ENCODE measurements at places on chromosomes 12 and 14.

DNA sequence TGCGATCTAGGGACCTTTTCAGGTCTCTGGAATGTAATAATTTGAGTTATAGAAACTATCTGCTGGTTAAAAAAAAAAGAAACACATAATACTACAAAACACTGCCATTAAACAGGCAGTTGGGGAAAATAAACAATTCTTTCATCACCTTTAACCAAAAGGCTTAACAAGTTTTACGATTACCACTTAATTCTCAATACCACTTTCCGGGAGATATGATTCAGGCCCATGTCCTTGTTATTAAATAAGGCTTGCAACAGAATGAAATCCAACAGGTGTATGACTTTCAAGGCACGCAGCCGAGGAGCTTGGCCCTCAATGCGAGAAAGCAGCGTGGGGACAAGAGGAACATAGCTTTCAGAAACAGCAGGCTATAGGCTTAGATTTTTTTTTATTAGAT, 5.6 kb upstream of the GLRX5 start:
- no peak for DNase-seq

- DNase-seq, result no peak
Measured at GRCh38 chr12:113092607-113093408, 36.3 kb downstream of the DTX1 start.

GRCh38 chr12:124698211-124698997, 131.0 kb upstream of the NCOR2 start:
- no peak for DNase-seq

GRCh38 chr14:79137836-79138235, 967.7 kb downstream of the NRXN3 start:
- no peak for DNase-seq

- no peak for DNase-seq
Measured at GRCh38 chr12:5148880-5149279, 105.2 kb downstream of the KCNA5 start.

GRCh38 chr12:106193394-106194215, 54.2 kb downstream of the CKAP4 start:
- DNase-seq, result no peak

DNA sequence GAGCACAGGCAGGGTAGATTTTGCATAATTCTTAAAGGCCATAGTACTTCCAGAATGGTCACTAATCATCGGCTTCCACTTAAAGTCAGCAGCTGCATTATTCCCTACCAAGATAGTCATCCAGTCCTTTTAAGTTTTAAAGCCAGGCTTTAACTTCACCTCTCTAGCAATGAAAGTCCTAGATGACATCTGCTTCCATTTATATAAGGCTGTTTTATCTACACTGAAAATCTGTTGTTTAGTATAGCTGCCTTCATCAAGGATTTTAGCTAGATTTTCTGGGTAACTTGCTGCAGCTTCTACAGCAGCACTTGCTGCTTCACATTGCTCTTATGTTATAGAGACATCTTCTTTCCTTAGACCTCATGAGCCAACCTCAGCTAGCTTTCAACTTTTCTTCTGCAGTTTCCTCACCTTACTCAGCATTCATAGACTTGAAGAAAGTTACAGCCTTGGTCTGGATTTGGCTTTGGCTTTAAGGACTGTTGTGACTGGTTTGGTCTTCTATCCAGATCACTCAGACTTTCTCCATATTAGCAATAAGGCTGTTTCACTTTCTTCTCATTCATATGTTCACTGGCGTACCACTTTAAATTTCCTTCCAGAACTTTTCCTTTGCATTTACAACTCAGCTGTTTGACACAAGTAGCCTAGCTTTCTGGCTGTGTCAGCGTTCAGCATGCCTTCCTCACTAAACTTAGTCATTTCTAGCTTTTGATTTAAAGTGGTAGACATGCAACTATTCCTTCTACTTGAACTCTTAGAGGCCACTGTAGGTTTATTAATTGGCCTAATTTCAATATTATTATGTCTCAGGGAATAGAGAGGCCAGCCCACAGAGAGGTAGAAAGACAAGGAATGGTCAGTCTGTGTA, 209.9 kb upstream of the GARIN2 start:
- DNase-seq, result no peak

DNA sequence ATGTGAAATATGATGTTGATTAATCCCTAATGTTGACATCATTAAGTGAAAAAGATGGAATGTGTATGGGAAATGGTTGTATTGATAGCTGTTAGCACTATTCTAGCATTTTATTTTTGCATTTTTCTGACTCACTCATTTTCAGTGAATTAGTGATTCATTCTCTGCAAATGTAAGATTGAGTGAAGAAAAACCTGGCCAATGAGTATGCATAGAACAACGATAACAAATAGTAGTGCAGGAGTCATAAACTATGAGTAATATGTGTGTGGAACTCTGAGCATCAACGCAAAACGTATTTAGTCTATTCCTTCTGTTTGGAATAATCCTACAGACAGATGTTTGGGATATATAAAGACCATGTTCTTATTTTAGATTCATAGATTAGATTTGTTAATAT, 76.3 kb upstream of the RTL1 start:
- DNase-seq, result no peak
